Epithelial cell of umbilical artery (primary cell): ENCODE measurements at places on chromosomes 7 and 10. TPM values are rescaled to one million over a fixed set of nuclear protein-coding genes. Genes with fewer than 3 reads are reported as not detected.

The NPY4R gene
- not detected in 2 replicates for total RNA-seq

The PNLIP gene
- not detected in 2 replicates for total RNA-seq

The PBLD gene
- total RNA-seq = 1.9 and 3.5 TPM in 2 replicates

The PPP1R9A gene
- 1.6 and 4.0 TPM in 2 replicates for total RNA-seq

The SFTPA2 gene
- total RNA-seq = not detected in 2 replicates

The LRMDA gene
- 0.46 and 3.9 TPM in 2 replicates for total RNA-seq

The IFIT5 gene
- total RNA-seq = 9.4 and 67.9 TPM in 2 replicates

The DRGX gene
- not detected in 2 replicates for total RNA-seq

The COL13A1 gene
- total RNA-seq = 15.6 and 37.2 TPM in 2 replicates

The GNGT1 gene
- not detected in 2 replicates for total RNA-seq

The TMEM196 gene
- not detected in 2 replicates for total RNA-seq

The COG5 gene
- total RNA-seq = 33.5 and 60.3 TPM in 2 replicates

The ADCYAP1R1 gene
- 0.15 and 4.2 TPM in 2 replicates for total RNA-seq

The GARIN1A gene
- 0.32 and 0.46 TPM in 2 replicates for total RNA-seq

The FEZF1 gene
- not detected in 2 replicates for total RNA-seq

The MCMBP gene
- 73.7 and 85.3 TPM in 2 replicates for total RNA-seq

The FAM25G gene
- total RNA-seq = not detected in 2 replicates

The CRHR2 gene
- total RNA-seq = not detected in 2 replicates

The ANKRD61 gene
- total RNA-seq = 0.32 TPM in 1 of 2 replicates, not detected in the other

The MUC12 gene
- total RNA-seq = not detected in 2 replicates

The GPR146 gene
- total RNA-seq = 12.0 and 37.5 TPM in 2 replicates
